ENCODE measurements at places on chromosomes 7 and 10.

- no peak for DNase-seq
Measured at GRCh38 chr7:140639366-140640053, 1.1 kb downstream of the DENND2A start.

DNA sequence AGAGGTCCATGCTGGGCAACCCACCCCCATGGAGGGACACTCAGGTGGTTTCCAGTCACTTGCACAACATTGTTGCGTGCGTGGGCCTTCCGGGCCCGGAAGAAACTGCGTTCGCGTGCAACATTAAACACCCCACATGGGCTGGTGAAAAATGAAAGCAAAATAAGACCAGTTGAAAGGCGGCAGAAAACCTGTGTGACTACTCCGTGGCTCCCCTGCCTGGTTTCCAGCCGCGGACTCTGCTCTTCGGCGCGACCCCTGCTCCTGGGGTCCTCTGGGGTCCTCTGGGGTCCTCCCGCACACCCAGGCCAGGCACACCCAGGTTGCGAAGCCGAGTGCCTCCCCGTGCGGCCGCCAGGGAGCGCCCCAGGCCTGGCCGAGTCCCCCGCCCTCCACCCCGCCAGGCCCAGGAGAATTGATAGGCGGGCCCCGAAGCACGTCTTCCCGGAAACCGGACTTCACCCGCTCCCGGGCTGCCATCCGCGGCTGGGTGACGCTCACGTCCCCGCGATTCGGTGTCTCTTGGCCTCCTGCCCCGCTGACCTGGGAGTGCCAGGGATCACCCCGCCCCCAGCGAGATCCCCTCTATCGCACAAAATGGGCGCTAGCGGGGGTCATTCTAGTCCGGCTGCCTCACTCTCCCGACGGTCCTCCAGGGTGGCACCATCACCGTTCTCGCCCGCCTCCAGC lies 1.9 kb upstream of the SH2D4B start:
- DNase-seq, result peak; percentile 5

- no peak for DNase-seq
Measured at GRCh38 chr10:45256246-45256645, 59.2 kb downstream of the OR13A1 start.

DNA sequence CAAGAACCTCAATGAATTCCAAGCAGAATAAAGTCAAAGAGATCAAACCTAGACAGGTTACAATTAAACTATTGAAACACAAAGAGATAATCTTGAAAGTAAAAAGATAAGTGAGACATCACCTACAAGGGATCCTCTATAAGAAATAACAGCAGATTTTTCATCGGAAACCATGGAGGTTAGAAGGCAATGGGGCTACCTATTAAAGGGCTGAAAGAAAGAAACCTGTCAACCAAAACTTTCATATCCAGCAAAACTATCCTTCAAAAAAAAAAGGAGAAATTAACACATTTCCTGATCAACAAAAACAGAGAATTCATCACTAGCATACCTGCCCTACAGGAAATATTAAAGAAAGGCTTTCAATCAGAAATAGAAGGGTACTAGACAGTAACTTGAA lies 244.9 kb downstream of the ARHGAP12 start:
- no peak for DNase-seq

DNA sequence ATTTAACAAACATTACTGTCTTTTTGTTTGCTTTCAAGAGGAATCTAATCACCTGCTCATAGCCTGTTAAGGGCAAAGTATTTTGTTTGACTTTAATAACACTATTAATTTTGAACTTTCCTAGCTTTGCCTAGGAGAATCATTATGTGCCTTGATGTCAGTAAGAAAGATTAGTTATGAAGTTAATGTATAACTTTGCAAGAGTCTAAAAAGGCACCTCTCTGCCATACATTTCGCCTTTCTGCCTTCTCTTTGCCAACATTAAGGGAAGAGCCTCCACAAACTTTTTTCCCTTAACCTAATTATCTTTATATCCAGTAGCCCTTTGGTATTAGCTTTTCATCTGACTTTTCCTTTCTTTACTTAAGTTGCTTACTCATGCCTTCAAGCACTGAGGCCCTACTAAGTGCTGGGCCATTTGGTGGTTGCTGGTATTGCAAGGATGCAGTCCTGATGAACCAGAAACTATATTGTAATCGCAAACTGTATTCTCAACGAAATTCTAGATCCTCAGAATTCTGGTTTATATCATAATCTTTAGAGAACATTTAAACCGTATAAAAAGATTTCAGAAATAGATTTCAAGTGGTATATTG lies 108.5 kb downstream of the SND1 start:
- DNase-seq, result no peak

DNA sequence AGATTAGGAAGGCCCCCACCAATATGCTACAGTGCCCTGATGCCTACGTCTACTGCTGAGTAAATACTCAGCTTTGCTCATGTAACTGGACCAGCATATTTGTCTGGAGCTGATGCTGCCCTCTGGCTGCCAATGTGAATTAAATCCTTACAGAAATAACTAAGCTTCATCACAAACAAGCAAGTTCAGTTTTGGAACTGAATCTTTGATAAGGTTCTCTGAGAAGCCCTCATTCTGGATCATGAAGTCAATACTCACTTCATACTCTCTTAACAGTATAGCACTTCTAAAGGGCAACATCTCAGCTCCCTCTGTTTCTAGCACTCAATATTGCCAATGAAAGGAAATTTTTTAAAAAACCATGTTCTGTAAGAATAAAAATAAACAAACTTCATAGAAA lies 246.7 kb downstream of the ETV1 start:
- peak; percentile 38 for DNase-seq

DNA sequence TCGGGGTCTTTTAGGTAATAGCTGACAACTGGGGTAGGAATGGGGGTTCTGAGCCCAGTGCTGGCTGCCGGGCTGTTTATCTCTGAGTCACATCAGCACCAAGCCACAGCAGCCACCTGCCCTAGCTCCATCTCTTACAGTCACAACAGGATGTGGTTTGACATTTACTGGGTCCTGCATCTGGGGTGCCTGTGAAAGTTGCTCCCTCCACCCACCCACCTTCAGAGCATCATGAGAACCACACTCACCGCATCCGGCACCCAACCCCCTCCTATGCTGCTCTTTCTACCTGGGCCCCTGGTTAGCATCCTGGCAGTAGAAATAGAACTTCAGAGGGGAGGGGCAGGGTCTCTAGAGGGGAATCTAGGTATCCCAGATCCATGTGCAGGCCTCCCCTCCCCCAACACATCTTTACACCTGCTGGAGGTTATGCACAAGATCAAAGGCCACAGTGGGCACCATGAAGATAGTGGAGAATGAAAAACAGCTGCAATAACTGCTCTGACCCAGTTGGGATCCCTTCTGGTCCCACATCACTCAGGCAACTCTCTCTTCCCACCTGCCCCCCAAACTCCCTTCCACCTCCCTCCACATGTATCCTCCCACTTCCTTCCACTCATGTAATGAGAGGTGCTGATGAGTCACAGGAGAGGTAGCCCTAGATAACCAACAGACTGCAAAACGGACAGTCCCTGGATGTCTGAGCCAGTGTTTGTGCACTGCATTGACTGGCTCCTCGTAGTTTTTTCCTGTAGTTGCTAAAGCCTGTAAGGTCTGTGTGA lies 38.2 kb downstream of the PRSS2 start:
- no peak for DNase-seq

DNA sequence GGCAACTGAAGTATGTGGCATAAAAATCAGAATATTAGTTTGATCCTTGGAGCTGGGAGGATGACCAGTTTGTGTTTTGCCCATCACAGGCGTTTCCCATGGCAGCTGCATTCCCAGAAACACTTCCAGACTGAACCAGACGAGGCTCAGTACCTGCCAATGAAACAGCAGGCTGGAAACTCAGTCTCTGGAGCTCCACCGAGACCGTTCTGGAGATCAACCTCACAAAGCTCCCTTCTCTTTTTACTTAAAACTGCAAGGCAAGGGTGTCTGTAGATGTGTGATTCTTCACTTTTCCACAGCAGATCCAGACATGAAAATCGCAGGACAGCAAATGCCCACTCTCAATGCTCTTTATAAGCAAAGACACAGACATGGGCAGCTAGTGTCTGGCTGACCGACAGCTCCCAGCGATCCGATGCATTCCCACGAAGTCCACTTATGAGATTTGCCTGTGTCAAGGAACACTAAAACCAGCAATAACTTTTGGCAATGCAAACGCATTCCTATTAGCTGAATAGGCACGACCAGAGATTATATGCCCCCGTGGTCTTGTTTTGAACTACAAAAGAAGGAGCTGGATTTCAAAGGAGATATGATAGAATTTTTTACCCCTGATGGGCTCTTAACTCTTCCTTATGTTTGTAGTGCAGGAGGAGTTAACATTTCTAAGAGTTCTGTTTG lies 72.6 kb downstream of the ADAM12 start:
- peak; percentile 44 for DNase-seq

DNA sequence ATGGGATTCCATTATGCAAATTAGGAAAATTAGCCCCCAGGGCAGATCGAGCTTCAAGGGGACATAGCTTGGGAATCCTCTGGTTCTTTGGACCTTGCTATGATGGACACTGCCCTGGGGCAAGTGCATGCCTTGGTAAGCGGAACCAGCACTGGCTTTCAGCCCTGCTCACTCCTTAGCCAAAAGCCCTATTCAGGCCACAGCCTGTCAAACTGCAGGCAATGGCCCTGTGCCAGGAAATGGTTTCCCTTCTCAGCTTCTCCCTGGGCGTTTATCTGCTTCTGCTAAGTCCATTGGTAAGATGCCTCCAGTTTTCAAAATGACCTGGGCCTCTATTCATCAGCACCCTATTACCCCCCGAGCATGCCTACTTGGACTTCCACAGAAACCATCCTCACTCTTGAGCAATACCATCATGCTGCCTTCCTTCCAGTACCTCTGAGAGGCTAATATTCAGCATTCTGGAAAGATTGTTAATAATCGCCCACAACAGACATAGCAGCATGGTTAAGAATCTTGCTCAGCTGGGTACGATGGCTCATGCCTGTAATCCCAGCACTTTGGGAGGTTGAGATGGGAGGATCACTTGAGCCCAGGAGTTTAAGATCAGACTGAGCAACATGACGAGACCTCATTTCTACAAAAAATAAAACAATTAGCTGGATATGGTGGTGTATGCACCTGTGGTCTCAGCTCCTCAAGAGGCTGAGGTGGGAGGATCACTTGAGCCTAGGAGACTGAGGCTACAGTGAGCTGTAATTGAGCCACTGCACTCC lies 918.6 kb upstream of the AUTS2 start:
- no peak for DNase-seq

GRCh38 chr7:154541606-154542005 lies 461.3 kb downstream of the PAXIP1 start:
- no peak for DNase-seq

GRCh38 chr7:100400656-100401055 lies 27.4 kb downstream of the PILRA start:
- no peak for DNase-seq

GRCh38 chr7:50696810-50697582 lies 85.7 kb downstream of the GRB10 start:
- DNase-seq, result no peak

DNA sequence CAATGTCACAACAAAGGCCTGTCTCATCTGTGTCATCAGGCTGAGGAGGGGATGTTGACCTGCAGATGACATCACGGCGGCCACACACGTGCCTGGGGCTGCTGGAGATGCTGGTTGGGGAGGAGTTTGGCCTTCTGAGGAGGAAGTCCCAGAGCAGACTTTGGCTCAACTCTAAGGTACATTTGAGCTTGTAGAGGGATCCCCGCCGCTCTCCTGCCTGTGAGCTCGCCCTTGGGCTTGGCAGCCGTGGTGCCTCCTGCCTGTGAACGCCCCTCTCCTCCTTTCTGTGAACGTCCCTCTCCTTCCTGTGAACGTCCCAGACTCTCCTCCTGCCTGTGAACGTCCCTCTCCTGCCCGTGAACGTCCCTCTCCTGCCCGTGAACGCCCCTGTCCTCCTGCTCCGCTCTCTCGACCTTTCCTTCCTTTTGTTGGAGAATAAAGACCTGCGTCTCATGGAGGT lies 176.4 kb downstream of the DNAJB6 start:
- no peak for DNase-seq

DNA sequence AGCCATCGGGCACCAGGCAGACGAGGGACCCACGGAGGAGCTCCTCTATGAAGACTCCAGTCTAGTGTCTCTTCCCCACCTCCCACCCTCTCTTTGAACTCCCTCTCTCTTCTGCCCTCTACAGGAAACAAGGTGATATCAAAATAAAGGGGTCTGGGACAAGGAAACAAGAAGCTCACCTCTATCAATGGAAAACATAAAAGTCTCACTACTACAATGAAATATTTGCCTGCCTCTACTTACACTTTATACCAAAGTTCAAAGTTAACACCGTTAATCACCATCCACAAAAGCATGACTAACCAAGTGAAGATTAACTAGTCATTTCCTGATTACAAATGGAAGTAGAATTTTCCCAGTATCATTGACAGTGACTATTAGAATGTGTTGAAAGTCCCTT lies 82.2 kb downstream of the PARD3 start:
- DNase-seq, result no peak

GRCh38 chr7:155493744-155494538 lies 36.0 kb downstream of the EN2 start:
- DNase-seq, result no peak

- no peak for DNase-seq
Measured at GRCh38 chr7:149196151-149196704, 882 bp downstream of the ZNF282 start.

GRCh38 chr7:141737118-141737835 lies 881 bp upstream of the SSBP1 start:
- no peak for DNase-seq

- no peak for DNase-seq
Measured at GRCh38 chr7:428387-428786, 91.3 kb downstream of the PDGFA start.

DNA sequence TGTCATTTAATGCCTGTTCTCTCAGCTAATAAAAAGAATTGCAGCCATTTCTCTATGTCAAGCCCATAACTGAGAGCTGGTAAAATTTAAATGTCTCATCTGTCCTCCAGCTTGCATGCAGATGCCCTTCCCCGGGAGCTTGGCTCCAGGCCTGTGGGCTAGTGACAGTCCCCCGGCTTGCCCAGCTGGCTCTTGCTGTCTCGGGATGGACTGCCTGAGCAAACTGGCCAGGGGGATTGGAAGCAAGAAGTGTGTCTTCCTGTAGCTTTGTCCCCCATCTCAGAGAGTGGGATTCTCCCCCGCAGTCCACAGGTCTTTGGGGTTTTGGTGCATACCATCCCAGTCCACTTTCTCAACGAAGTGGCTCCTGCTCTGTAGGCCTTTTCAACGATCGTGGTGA lies 53.9 kb upstream of the HMX3 start:
- DNase-seq, result no peak

DNA sequence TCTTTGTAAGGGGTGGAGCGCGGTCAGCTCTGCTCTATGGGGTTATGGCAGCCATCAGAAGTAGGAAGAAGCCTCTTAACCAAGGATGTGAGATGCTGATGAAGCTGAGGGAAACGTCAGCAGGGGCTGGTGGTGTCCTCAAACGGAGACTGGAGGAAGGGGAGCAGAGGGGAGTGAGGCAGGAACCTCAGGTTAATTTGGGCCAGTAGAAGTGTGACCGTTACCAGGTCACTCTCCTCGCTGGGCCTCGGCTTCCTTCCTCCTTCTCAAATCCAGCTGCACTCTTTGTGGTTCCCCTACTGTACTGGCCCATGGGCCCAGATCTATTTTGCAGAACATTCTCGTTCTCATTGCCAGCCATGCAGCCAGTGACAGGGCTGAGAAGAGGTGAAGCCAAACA lies 169.5 kb downstream of the TMEM178B start:
- no peak for DNase-seq
